T-cell (primary cell): ENCODE measurements at places on chromosomes 13 and 19. TPM values are rescaled to one million over a fixed set of nuclear protein-coding genes. Genes with fewer than 3 reads are reported as not detected.

The ZNF181 gene
- total RNA-seq: 17.7 TPM

The YJEFN3 gene
- 5.4 TPM for total RNA-seq

GRCh38 chr13:49587311-49587847 is 2.0 kb upstream of the RCBTB1 start:
- no peak for DNase-seq

DNA sequence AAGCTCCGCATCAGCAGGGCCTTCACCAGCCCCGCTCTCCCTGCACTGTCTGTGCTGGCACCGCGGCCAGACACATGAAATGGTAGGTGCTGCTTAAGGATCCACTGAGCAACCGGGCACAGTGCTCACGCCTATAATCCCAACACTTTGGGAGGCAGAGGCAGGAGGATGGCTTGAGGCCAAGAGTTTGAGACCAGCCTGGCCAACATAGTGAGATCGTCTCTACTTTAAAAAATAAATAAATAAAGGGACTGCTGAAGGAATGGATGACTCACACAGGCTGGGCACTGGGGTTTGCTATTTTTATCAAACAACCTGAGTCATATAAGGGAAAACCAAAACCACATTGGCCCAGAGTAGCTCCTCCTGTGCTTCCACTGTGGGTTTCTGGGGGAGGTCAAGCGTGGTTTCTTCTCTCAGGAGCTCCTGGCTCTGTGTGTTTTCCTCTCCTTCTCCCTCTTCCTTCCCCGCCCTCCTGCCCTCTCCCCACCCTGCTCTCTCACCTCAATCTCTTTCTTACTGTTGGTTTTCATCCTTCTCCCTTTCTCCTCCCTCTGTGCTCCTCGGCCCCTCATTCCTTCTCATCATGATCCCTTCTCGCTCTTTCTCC is 21.3 kb downstream of the VRK3 start:
- DNase-seq: no peak

DNA sequence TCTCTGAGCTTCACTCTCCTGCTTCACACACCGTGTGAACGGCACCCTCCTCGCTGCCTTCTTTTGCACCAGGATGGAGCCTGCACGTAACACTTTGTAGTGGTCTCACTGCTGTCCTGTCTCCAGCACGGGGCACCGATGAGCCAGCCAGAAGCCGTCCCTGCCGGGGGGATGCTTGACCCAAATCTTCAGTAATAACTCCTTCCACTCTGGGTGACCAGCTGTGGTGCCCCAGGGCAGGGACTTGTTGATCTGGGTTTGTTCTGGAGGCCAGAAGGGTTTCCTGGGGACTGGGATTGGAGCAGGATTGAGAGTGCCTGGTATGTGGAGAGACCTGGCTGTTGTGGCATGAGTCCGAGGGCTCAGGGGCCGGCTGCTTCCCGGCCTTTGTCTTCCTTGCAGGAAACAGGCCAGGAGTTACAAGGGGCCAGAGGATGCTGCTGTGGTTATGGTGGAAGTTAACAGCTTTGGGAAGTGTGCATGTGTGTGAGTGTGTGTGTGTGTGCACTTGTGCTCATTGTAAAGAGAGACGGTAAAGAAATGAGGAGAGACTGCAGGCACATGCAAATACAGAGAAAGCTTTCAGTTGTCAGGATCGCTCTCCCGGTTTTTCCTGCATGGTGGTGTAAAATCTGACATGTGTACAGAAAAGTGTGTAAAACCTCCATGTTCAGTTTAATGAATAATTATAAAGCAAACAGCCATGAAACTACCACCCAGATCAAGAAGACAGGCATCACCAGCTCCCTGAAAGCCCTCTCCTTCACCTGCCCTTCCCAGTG is 18.9 kb downstream of the PAK4 start:
- no peak for DNase-seq

GRCh38 chr13:52003541-52003940 is 7.7 kb downstream of the ATP7B start:
- DNase-seq: no peak

The RUVBL2 gene
- 20.3 TPM for total RNA-seq

GRCh38 chr19:19488875-19489690 is 26.3 kb downstream of the TSSK6 start:
- peak; percentile 91 for DNase-seq

- no peak for DNase-seq
Observed at GRCh38 chr19:3673506-3674439, 26.5 kb downstream of the PIP5K1C start.

The ETV2 gene
- 0.91 TPM for total RNA-seq

DNA sequence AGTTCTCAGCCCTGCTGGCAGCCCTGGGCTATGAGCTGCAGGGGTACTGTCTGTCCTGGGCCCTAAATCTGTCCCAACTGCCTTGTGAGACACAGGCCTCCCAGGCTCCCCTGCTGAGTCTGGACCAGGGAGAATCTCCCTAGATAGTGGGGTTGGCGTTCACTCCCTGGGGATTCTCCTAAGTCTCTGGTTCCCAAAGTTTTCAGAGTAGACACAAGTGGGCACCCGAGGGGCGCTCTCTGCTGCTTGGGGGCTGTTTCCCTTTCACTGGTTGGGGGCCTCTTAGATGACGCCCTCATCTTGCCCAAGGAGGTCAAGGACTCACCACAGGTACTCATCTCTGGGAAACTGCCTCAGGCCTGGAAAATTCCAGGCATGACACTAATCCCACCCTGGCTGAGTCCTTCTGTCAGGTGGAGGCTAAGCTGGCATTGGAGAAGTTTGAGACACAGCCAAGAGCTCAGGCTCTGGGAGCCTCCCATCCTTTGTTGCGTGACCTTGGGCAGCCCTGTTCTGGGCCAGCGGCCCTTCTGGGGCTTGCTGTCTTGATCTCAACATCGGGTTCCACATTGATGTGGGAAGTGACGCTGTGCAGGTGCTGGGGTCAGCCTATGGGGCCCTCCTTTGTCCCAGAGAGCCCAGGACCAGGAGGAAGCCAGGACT is 3.9 kb downstream of the RPL18A start:
- DNase-seq: no peak

DNA sequence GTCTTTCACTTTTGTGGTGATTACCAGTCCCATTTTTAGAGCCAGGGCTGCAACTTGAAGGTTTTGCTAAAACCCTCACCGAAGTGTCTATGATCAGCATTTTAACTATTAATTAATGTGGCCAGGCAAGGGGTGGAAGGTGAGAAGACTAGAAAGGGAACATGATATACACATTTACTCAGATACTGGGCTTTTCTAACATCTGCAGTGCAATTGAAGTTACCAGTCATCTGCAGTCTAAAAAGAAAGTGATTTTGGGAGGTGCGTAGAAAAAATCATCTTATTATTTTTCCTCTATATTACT is 481 bp downstream of the ALOX5AP start:
- DNase-seq: no peak

The NRTN gene
- total RNA-seq: 1.6 TPM

DNA sequence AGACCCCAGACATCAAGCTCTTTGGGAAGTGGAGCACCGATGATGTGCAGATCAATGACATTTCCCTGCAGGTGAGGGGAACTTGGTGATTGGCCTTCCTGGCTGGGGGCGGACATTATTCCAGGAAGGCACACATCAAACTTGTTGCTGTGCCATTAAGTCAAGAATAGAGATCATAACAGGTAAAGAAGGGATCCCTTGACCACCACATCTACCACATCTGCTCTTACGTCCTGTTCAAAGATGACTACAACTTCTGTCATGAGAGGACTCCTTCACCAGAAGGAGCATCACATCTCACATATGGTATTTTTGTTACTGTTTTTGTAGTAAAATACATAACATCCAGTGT is 1.1 kb downstream of the RPS5 start:
- DNase-seq: no peak

- DNase-seq: no peak
Observed at GRCh38 chr13:39951301-39951700, 295.8 kb downstream of the COG6 start.

The RNF225 gene
- total RNA-seq: 0.49 TPM

DNA sequence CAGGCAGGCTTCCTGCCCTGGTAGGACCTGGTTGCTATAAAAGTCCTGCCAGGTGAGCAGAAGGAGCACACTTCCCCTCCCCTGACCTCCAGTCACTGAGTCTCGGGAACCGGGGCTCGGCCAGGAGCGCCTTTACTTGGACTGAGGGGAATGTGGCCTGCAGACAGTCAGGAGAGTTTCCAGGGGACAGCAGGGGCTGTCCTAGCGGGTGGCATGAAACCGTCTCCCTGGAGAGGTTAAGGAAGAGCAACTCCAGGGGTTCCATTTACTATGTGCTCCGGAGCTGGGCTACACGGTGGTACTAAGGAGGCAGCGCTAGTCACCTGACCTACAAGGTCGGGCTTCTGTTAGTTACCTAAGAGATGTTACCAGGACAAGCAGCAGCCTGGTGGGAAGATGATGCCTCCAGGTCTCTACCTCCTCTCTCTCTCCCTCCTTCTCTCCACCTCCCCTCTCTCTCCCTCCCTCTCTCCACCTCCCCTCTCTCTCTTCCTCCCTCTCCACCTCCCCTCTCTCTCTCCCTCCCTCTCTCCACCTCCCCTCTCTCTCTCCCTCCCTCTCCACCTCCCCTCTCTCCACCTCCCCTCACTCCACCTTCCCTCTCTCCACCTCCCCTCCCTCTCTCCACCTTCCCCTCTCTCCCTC is 4.1 kb upstream of the CNOT3 start:
- no peak for DNase-seq

The TNFSF9 gene
- total RNA-seq: 6.0 TPM

DNA sequence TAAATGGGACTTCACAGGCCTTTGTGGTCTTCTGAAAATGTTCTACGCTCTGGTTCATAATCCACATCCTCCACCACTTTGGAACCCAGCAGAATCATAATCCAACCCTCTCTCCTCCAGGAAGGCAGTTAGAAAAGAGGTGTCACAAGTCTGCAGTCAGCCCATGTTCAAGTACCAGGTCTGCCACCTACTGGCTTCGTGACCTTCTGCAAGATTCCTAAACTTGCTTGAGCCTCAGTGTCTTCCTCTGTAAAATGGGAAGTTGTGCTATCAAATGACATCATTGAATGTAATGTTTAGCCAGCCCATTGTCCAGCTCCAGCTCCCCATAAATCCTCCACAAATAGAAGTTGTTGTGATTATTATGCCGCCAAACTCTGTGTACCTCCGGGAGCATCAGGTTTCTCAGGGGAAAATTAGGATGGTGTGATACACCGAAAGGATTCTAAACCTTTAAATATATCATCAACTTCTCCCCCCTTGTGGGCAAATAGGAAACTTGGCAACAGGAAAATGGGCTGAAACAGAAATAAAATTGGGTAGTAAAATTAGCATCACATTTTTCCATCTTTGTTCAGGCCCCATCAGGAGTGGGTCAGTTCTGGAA is 109.7 kb downstream of the NUFIP1 start:
- DNase-seq: no peak

DNA sequence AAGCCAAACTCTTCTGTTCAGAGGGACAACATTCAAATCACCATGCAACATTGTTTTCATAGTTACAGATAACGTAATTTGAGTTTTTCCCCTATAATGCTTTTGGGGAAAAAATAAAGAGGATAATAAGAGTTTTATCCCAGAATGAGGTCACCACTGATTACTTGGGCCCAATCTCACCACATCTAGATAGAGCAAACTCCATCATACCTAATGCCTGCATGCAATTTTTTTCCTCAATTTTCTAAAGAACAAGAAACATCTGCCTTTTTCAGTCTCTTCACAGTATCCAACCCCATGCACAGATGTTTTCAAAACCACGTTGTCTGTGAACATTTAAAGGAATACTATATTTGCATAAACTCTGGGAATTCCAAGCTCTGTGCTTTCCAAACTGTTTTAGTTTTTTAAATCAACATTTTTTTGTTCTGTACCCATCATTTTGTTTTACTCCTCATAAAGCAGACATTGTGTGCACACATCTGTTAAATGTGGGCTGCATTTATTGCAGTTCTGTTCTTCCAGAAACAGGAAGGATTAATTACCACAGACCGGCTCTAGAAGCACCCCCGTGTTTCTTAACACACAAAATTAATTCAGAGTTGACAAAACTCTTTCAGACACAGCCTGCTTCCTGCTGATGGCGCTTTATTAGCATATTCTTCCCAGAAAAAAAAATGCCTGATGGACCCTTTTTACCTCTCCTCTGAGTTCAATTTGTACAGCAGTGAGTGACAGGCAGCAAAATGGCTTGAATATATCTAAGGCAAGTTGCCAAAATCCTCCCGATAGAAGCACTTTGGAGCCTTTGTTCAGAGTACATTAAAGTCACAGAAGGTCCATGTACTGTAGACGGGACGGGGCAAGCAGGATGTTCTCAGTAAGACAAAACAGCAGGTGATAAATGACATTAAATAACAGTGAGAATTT is 1171.9 kb downstream of the EFNB2 start:
- no peak for DNase-seq

DNA sequence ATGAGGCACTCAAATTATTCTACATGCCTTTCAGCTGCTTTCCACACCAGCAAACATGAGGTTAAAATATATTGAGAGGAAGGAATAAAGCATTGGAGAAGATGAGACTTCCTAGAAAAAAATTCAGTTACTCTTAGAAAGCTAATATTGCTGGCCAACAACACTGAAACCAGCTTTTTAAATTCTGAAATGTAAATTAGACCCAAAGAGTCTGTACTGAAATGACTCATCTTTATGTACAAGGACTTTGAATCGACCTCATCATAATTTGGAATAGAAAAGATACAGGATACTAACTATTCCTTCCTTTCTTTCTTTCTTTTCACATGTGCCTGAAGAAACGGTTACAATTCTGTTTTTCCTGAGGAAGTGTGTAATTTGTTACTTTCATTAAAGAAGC is 6.5 kb upstream of the HSPH1 start:
- no peak for DNase-seq

DNA sequence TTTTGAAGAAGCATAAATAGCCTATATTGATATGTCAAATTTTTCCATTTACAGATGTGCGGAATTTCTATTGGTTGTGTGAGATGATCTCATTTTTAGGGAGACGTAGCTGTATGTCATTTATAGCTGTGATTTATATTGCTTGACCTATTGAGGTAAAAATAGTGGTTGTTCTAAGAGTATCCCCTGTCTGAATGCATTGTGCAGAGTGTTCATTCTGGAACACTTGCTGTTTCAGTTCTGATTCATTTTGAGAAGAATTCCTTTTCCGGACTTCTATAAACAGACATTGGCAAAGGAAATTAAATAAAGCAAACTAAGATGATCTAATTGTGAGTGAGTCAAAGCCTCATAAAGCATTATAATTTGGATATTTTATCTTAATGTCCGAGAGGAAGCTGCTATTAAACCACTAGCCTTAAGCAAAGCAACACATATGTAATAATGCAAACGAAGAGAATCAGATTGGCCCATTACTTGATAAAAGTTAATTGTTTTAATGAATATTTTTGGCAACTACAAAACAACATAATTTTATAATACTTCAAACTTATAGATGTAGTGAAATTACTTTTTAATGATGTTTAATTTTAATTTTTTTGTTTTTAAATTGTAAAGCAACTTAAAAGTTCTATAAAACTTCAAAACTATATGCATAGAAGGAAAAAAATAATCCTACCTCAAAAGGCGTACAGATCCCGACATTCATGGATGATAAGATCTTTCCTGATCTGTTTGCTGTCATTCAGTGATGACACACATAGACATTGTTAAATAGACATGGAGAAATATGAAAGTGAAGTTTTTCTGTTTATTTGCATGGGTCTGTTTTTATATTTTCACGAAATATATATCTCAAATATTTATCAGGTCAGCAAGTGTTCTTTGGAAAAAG is 942.6 kb upstream of the SLC10A2 start:
- DNase-seq: no peak
